Mucosa of gallbladder (tissue), 1 donor: ENCODE measurements at places on chromosomes 11 and 22.

- peak; percentile 84 for DNase-seq
These were observed 585 bp downstream of the CYB5R3 start for GRCh38 chr22:42648368-42649245.

DNA sequence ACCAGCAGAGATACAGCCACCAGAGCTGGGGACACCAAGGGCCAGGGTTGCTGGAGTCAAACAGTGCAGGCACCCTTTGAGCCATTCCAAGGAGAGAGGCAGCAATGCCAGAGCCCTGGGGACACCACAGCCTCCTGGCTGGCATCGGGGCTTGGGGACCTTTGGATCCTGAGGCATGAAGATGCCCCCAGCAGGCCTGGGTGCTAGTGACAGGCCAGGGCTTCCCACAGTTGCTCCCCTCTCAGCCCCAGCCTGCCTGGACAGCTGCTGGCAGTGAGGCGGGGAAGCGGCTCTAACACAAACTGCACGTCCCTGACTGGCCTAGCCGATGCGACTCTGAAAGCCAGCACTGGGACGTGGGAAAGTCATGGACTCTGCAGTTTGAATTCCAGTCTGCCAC is 2.7 kb downstream of the CD5 start:
- no peak for DNase-seq

DNA sequence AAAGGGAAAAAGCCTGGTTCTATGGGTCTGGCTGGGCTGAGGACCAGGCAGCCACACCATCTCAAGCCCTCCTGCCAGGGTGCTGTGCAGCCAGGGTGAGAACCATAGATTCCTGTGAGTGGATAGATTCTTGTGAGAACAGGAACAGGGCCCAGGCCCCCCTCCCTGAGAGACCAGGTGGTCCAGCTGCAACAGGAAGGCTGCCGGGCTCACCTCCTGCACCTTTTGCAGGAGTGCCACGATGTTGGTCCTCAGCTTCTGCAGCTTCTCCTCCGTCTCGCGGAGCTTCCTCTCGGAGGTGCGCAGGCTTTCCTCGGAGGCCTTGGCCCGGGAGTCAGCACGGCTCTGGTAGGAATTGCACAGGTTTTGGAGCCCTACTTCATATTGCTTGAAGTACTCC is 40.8 kb downstream of the MORC2 start:
- no peak for DNase-seq

- no peak for DNase-seq
These were observed 161.1 kb upstream of the SNX19 start for GRCh38 chr11:131077340-131077739.

GRCh38 chr22:44155115-44155514 is 25.6 kb upstream of the PARVG start:
- no peak for DNase-seq

DNA sequence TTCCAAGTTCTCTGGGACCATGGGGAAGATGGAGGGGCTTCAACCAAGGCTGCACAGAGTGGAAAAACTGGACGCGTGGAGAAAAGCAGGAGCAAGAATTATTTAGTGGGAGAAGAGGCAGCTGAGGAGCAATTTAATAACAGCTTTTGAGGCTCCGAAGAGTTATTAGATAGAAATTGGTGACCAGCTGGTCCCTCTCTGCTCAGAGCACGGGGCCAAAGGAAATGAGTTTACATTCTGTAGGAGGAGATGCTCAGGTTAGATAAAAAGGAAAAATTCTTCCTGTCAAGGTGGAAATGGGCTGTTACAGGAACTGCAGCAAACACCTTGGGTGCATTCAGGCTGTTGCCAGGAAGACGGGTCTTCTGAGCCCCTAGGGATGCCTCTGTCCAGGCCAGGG is 47.0 kb upstream of the GALNT18 start:
- no peak for DNase-seq

- DNase-seq, result no peak
These were observed 17.9 kb downstream of the IFITM10 start for GRCh38 chr11:1732418-1733008.

DNA sequence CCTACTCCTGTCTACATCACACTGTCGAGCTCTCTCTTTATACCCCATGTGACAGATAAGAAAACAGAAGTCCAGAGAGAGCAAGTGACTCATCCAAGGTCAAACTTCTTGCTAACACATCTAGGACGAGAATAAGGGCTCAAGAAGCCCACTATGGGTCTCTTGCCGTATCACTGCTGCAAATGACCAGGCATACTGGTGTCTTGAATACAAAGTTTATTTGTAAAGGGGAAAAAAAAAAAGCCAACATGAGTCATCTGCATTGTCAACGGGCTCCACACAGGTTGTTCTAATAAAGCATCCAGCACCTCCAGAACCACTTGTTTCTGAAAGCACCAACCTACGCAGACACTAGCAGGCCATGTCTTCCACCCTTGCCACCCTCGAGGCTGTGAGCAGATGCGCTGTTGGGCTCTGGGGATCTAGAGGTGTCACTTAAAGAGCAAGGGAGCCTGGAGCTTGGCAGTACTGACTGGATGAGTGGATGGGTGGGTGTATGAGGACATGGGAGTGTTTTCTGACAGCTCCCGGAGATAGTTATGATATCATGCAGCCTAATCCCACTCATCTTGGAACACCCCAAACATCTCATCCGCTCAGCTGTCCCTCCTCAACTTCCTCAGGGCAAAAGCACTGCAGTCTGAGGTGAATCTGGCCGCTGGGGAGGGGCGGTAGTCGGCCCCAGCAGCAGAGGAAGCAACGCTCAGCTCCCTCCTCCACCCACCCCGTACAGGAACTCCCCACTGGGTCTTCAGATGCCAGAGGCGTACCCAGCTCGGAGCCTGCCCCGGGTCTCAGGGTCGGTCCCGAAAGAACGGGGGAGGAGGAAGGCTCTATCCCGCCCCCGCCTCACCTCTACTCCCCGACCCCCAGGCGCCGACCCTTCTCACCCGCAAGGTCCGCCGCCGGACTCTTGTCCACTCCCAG is 1.0 kb downstream of the SMCO4 start:
- peak; percentile 25 for DNase-seq

- DNase-seq, result peak; percentile 7
These were observed 3.5 kb downstream of the RRP8 start for GRCh38 chr11:6599881-6600390.

GRCh38 chr11:130705670-130706421 is 210.4 kb downstream of the SNX19 start:
- no peak for DNase-seq

- DNase-seq, result no peak
These were observed 104.7 kb downstream of the ETS1 start for GRCh38 chr11:128482512-128483191.

- DNase-seq, result no peak
These were observed 18.1 kb downstream of the TBC1D10A start for GRCh38 chr22:30308518-30309230.

DNA sequence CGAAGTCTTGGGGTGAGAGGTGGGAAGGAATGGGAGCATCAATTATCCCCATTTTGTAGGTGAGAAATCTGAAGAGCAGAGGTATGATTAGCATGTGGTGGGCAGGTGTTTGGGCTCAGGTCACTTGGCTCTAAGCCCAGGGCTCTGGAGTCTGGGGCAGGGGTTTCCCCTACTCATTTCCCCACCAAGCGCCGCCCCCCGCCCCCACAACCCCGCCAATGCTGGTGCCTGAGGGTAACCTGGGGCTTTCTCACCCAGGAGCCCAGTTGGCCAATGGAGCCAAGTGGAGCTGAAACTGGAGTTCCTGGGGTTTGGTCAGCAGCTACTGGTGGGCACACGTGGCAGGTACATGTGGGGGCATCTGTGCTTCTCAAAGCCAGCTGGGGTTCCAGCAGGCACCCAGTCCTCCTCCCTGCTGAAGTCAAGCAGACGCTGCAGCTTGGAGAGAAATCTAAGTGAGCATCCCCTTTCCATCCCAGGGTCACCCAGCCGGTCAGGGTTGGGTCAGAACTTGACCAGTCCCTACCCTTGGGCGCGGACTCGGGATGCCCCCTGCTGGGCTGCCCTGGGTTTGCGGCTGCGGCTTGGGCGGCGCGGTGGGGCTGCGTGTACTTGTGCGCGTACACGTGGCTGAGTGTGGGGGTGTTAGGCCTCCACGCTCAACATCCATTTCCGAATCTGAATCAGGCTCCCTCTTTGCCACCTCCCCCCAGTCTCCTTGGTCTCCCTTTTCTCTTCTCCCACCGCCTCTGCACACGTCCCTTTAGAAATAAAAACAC is 1.7 kb upstream of the CHRM1 start:
- no peak for DNase-seq

GRCh38 chr11:117597071-117597470 is 199.9 kb downstream of the DSCAML1 start:
- peak; percentile 17 for DNase-seq
